ENCODE measurements at places on chromosomes 2 and 18. TPM values are rescaled to one million over a fixed set of nuclear protein-coding genes. Genes with fewer than 3 reads are reported as not detected.
A peak's percentile ranks its signal among the peaks of the same experiment; 100 is the strongest.

- H3K27me3 ChIP-seq: no peaks in the 10 kb centered on the region
- peaks cover 5% of the 10 kb centered on the region for H3K4me1 ChIP-seq
- no peak overlapping the region for H3K27ac ChIP-seq
- H3K4me3 ChIP-seq: no peak overlapping the region
- DNase-seq: no peak
Observed at GRCh38 chr2:50718146-50718545, 313.8 kb downstream of the NRXN1 start.

DNA sequence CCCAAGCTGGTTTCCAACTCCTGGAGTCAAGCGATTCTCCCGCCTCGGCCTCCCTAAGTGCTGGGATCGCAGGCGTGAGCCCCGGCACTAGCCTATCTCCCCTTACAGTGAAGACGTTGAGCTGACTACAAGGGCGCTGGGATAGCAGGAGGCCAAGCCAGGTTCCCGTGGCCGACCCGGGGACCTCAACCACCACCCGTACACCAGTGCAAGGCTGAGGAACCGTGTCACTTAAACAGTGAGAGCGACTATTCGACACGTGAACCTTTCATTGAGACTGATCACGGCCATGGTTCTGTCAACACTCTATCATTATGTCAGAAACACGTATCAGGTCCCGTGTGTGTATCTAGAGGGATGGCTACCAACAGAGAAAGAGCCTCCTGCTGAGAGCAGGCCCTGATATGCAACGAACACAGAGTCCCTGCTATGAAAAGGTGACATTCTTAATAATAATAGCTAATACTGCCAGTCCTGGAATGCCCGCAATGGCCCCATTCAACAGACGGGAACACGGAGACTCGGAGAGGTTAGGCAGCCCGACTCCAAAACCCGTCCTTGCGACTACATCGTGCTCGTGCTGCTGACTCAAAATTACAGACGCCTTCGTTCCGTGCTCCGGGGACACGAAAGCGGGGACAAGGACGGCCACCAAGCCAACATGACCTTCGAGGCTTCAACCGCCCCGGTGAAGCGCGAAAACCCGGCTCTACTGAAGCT, 833 bp downstream of the AFG3L2 start:
- H3K27me3 ChIP-seq: no peaks in the 10 kb centered on the region
- H3K4me1 ChIP-seq: peaks cover 22% of the 10 kb centered on the region
- H3K36me3 ChIP-seq: peaks cover 5% of the 10 kb centered on the region
- peak overlapping the region; percentile 69 for H3K4me3 ChIP-seq

- H3K4me1 ChIP-seq: peaks cover 3% of the 10 kb centered on the region
- H3K4me3 ChIP-seq: no peak overlapping the region
- H3K36me3 ChIP-seq: no peaks in the 10 kb centered on the region
- no peak overlapping the region for H3K27ac ChIP-seq
Observed at GRCh38 chr2:71923143-71923525, 224.5 kb downstream of the CYP26B1 start.

The C2orf15 gene
- 0.04 TPM for total RNA-seq

DNA sequence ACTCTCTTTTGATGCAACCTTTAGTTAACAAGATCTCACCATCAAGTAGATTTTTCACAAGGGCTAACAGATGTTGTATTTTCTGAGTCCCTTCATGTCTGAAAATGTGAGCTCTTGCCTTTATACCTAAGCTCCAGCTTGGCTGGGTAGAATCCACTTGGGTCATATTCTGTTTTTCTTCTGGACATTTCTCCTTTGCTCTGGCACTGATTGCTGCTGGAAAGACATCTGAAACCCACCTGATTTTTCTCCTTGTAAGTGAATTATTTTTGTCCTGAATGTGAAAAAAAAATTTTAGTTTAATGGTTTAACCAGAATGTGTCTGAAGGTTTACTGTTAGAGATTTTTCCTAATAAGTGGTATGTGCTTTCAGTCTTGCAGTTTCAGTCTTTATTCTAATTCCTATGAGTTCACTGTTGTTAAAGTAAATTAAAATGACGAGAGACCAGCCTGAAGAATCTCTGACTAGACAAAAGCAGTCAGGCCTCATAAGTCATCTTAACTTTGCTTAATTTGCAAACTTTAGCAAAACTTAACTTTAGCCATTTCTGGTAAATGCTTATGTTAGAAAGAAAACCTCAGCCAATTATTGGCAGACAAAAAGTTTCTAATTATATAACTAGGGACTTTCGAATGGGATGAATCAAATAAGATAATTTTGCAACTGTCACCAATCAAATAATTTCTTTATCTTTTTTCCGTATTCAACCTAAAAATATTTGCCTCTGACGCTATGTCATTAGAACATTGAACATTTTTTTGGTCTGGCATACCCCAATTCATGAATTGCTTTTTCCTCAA, 70.8 kb downstream of the ACAA2 start:
- peaks cover 5% of the 10 kb centered on the region for H3K4me1 ChIP-seq
- H3K27me3 ChIP-seq: no peaks in the 10 kb centered on the region
- no peak overlapping the region for H3K4me3 ChIP-seq
- H3K36me3 ChIP-seq: no peaks in the 10 kb centered on the region

GRCh38 chr18:31557446-31557845, 34.2 kb upstream of the TTR start:
- H3K4me3 ChIP-seq: no peak overlapping the region
- DNase-seq: no peak
- no peak overlapping the region for H3K27ac ChIP-seq
- no peaks in the 10 kb centered on the region for H3K27me3 ChIP-seq

DNA sequence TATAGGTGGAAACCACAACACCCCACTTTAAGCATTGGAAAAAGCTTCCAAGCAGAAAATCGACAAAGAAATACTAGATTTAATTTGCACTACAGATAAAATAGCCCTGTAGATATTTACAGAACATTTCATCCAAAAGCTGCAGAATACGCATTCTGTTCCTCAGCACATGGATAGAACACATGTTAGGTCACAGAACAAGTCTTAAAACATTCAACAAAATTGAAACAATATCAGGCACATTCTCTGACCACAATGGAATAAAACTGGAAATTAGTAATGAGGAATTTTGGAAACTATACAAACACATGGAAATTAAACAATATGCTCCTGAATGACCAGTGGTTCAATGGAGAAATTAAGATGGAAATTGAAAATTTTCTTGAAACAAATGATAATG, 27.8 kb upstream of the XDH start:
- H3K27me3 ChIP-seq: no peaks in the 10 kb centered on the region
- no peak for DNase-seq
- H3K4me3 ChIP-seq: no peak overlapping the region

DNA sequence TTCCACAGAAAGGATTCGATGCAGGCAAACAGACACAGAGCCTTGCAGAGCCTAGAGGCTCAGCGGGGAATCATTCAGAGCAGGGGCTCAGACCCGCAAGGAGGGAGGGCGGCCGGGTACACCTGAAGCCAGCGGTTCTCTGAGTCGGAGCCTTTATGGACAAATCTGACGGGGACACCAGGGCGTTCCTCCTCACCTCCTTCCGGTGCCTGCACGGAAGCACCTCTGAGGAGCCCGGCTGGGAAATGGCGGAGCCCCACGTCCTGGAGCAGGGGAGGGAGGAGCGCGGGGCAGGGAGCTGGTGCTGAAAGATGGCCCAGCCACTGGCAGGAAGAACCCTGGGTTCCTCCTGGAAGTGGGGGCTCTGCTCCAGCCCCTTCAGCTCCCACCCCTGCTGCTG, 193.5 kb upstream of the ALKAL2 start:
- H3K4me3 ChIP-seq: no peak overlapping the region
- H3K36me3 ChIP-seq: no peaks in the 10 kb centered on the region

DNA sequence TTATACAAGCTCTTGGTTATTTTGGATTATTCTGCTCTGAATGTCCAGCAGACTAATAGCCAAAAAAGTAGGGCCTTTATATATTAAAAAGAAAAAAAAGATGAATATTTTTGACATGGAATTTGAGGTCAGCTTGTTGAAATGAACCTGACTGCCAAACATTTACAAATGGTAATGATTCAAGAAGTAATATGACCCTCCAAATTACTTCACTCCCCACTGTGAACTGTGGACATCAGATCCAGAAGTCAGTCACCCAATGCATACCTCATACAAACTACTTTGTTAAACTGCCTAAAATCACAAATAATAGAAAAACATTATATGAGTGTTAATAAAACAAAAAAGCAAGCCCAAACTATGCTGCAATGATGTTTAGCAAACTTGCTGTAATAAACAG, 10.0 kb downstream of the EPG5 start:
- H3K27me3 ChIP-seq: no peaks in the 10 kb centered on the region
- no peaks in the 10 kb centered on the region for H3K4me1 ChIP-seq
- H3K36me3 ChIP-seq: peaks cover 27% of the 10 kb centered on the region
- peak; percentile 9 for DNase-seq
- no peak overlapping the region for H3K4me3 ChIP-seq

GRCh38 chr18:1663879-1664705, 759.4 kb downstream of the ADCYAP1 start:
- no peaks in the 10 kb centered on the region for H3K27me3 ChIP-seq
- H3K4me3 ChIP-seq: no peak overlapping the region
- no peaks in the 10 kb centered on the region for H3K36me3 ChIP-seq
- no peak overlapping the region for H3K27ac ChIP-seq
- peak; percentile 30 for DNase-seq

DNA sequence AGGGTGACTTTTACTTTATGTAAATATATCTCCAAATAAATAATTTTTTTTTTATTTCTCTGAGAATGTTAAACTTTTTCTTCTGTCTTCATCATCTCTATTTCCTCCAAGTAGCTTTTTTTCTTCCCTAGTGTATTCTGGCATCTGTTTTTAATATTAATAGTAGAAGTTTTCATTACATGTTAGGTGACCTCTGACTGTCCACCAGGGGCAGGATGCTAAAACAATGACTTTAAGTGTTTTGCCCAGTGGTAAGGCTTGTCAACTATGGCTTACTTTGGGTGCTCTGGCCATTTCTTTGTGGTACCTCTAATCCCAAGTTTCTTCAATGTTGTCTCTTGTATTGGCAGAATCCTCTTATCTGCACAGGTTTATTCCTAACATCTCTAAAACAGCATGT, 127.1 kb downstream of the SRBD1 start:
- DNase-seq: no peak
- H3K27ac ChIP-seq: no peak overlapping the region
- H3K4me1 ChIP-seq: no peaks in the 10 kb centered on the region
- no peak overlapping the region for H3K4me3 ChIP-seq

- no peak overlapping the region for H3K4me3 ChIP-seq
- no peak overlapping the region for H3K27ac ChIP-seq
- no peak for DNase-seq
- no peaks in the 10 kb centered on the region for H3K27me3 ChIP-seq
- H3K36me3 ChIP-seq: peaks cover 17% of the 10 kb centered on the region
- H3K4me1 ChIP-seq: no peaks in the 10 kb centered on the region
Observed at GRCh38 chr18:21559195-21559594, 41.3 kb downstream of the ESCO1 start.

DNA sequence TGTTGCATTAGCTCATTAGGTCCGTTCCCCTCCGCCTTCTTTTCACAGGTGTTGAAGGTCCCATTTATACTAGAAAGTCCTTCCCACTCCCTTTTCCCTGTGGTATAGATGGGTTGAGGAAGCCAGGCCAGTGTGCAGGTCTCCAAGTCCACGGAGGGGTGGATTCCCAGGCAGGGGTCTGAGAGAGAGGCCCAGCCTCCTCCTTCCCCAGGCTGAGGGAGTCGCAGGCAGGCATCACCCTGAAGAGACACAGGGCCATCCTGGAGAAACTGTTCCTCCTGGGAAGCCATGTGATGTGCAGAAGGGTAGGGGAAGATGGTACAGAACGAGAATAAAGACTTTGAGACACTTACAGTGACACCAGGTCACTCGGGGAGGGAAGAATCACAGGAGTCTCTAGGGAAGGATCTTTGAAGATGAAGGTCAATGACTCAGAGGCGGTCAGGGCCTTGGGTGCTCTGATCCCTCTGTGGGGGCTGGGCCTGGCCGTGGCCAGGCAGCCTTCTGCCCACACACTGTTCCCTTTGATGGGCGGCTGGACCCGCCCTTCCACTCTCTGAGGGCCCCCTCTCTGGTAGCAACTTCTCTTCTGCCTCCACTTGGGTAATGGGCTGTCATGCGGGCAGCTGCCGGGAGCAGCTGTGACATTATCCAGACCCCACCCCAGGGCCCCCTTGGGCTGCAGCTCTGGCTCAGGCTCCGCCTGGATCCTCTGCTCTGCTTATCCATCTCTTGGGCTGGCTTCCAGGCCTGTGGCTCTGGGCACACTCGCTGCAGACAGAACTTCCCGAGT, 45.1 kb downstream of the RHOB start:
- no peak overlapping the region for H3K27ac ChIP-seq
- no peak for DNase-seq
- H3K27me3 ChIP-seq: peaks cover 7% of the 10 kb centered on the region
- no peak overlapping the region for H3K4me3 ChIP-seq

DNA sequence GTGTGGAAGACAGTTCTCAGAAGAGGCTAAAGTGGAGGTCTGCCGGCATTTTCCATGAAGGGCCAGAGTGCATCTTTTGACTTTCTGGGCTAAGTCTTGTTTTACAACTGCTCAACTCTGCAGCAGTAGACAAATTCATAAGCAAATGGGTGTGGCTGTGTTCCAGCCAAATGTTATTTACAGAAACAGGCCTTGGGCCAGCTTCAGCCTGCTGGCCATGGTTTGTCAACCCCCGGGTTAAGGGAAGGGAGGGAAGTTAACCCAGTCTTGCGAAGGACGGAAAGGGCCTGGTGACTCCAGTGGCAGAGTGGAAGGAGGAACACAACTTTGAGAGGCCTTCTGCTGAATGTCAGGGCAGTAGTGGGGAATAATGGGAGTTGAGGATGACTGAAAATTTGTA, 34.3 kb upstream of the NCKAP5 start:
- H3K27me3 ChIP-seq: no peaks in the 10 kb centered on the region
- peak overlapping the region; percentile 20 for H3K27ac ChIP-seq
- DNase-seq: peak; percentile 84
- H3K4me3 ChIP-seq: no peak overlapping the region
- peaks cover 42% of the 10 kb centered on the region for H3K4me1 ChIP-seq
- H3K36me3 ChIP-seq: no peaks in the 10 kb centered on the region

The LIPG gene
- 6.3 TPM for total RNA-seq

- H3K27ac ChIP-seq: no peak overlapping the region
- H3K27me3 ChIP-seq: peaks cover 6% of the 10 kb centered on the region
- no peaks in the 10 kb centered on the region for H3K36me3 ChIP-seq
- no peak overlapping the region for H3K4me3 ChIP-seq
- peaks cover 4% of the 10 kb centered on the region for H3K4me1 ChIP-seq
- no peak for DNase-seq
Observed at GRCh38 chr2:3666613-3666975, 8.6 kb downstream of the ALLC start.

- no peaks in the 10 kb centered on the region for H3K27me3 ChIP-seq
- no peak for DNase-seq
- H3K36me3 ChIP-seq: peaks cover 14% of the 10 kb centered on the region
- H3K4me3 ChIP-seq: no peak overlapping the region
- no peaks in the 10 kb centered on the region for H3K4me1 ChIP-seq
Observed at GRCh38 chr18:49094979-49095632, 144.3 kb upstream of the SMAD7 start.

GRCh38 chr2:118834901-118835745, 12.3 kb downstream of the EN1 start:
- H3K36me3 ChIP-seq: no peaks in the 10 kb centered on the region
- peak overlapping the region; percentile 54 for H3K4me3 ChIP-seq
- DNase-seq: no peak

DNA sequence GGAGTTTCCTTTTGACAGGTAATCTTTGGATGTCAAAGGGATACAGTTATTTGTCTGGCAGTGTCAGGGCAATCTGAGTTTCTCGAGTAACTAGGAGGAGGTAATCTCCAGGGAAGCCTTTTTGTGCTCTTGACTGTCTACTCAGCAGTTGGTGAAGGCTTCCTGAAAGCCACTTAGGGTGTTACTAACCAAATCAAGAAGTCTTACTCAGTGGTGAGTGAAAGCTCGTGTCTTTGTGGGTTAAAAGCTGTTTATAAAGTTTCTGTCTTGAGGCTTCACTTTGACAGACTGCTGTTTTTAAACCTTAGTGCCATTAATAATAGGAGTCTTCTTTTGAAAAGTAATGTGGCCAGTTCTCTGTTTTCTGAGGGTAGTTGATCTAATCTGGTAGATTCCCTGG, 1.7 kb downstream of the THSD7B start:
- H3K27me3 ChIP-seq: peaks cover 34% of the 10 kb centered on the region
- no peak overlapping the region for H3K27ac ChIP-seq
- DNase-seq: no peak

Data from muscle of leg (tissue), 16 donors.